ENCODE measurements at places on chromosomes 4 and X.

GRCh38 chr4:26028793-26029567 lies 115.0 kb downstream of the SMIM20 start:
- DNase-seq = no peak

GRCh38 chr4:89029591-89029990 lies 27.4 kb downstream of the FAM13A start:
- DNase-seq = no peak

DNA sequence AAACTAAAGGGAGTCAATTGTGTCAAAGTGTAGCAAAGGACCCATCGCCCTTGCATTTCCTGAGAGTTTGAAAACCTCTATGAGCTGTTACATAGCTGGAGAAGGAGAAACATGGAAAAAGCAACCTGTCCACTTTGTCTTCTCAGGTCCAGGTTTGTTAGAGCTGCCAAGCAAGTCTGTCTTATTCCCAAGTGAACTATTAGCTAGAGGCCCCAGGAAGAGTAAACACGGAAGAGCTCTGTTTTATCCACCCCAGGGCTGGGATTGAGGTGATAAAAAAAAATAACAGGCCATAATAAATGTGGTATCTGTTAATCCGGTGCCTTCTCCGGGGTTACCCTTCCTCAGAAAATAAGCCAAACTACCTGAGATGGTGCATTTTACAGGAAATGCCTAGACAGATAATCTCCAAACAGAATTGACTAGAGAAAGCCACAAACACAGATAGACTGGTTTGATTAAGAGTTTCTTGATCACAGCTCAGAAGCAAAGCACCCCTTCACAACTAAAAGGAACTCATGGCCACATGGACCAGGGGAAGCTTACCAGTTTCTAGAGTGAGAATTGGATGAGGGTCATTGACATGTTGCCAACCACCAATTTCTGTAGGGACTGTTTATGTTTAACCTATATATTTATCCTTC lies 35.9 kb upstream of the RELL1 start:
- no peak for DNase-seq

- no peak for DNase-seq
Observed at GRCh38 chrX:120790118-120790517, 85.5 kb downstream of the CT47B1 start.

- DNase-seq = no peak
Observed at GRCh38 chr4:1244081-1244977, 4.6 kb downstream of the CTBP1 start.

GRCh38 chr4:186078981-186079638 lies 10.2 kb downstream of the TLR3 start:
- no peak for DNase-seq

- DNase-seq = no peak
Observed at GRCh38 chrX:31338991-31339350, 267.1 kb upstream of the FTHL17 start.

GRCh38 chrX:39888730-39889129 lies 209.0 kb downstream of the BCOR start:
- DNase-seq = no peak

- DNase-seq = no peak
Observed at GRCh38 chrX:107566604-107567262, 61.6 kb upstream of the PRPS1 start.

GRCh38 chr4:89438102-89438831 lies 130.7 kb upstream of the GPRIN3 start:
- DNase-seq = peak; percentile 19

GRCh38 chrX:25650216-25650820 lies 487.8 kb upstream of the MAGEB18 start:
- no peak for DNase-seq

GRCh38 chr4:183445097-183445428 lies 627 bp downstream of the CDKN2AIP start:
- DNase-seq = no peak

GRCh38 chrX:15751155-15751819 lies 13.2 kb downstream of the CA5B start:
- DNase-seq = no peak

DNA sequence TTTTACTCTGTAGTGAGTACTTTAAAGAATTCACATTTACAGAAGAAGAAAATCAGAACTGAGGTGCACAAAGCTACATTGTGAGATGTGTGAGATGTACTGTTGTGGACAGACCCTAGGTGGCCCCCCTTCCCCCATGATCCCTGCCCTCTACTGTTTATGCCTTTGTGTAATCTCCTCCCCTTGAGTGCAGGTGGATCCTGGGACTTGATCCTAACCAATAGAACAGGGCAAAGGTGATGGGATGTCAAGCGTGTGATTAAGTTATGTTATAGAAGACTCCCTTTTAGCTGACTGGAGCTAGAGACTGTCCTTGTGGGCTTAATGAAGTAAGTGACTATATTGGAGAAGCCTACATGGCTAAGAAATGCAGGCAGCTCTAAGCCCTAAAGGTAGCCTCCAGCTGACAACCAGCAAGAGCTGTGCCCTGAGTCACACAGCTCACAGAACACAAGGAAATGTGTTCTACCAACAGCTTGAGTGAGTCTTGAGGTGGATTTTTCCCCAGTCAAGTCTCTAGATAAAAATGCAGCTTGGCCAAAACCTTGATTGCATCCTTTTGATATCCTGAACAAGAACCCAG lies 225.2 kb upstream of the LEF1 start:
- DNase-seq = no peak

Measured in central memory CD8-positive, alpha-beta T cell (primary cell).